Activated T-cell treated with anti-CD3 and anti-CD28 coated beads, Interleukin-2, amount 50 U/mL, for 4 hours (primary cell): ENCODE measurements at places on chromosomes 12 and 14. TPM values are rescaled to one million over a fixed set of nuclear protein-coding genes. Genes with fewer than 3 reads are reported as not detected.
A peak's percentile ranks its signal among the peaks of the same experiment; 100 is the strongest.

GRCh38 chr12:131816495-131816894, 11.7 kb upstream of the MMP17 start:
- DNase-seq: no peak

DNA sequence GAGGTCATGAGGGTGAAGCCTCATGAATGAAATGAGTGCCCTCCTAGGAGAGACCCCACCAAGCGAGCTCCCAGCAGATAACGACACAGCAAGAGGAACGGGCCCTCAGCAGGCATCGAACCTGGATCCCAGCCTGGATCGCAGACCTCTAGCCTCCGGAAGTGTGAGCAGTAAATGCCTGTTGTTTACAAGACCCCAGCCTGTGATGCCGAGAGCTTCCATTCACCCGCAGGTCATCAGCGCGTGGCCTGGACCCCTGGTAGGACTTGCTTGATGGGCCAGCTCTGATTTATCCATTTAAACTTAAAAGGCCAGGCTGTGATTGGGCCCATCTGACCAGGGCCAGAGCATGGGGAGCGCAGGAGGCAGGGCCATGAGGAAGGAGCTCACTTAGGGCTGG, 7.0 kb downstream of the TMEM179 start:
- no peak for DNase-seq

DNA sequence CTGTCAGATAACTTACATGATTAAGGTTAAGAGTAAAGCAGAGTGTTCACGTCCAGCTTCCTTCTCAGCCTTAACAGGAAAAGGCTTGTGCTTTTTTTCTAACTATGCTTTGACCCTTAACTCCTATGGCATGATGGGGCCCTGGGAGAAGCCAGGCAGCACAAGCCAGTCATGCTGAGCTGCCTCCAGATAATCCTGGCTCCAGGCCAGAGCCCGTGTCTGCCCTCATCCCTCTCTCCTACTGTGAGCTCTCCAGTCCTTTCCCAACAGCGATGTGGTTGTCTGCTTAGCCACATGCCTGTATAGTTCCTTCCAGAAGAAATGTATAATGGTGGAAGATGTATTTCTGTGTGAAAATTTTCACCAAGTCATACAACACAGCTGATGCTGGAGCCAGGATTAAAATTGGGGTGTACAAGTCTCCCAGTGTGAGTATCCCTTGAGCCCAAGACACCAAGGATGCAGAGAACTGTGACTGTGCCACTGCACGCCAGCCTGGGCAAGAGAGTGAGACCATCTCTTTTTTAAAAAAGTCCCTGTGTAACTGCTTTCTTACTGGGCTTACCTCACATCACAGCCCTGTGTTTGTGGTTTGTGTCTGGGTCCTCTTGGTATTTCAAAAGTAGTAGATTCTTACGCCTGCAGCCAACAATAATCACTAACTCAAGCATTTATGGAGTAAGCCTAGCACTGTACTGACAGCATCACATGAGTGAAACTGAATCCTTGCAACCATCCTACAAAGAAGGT, 7.9 kb upstream of the ITFG2 start:
- DNase-seq: no peak

DNA sequence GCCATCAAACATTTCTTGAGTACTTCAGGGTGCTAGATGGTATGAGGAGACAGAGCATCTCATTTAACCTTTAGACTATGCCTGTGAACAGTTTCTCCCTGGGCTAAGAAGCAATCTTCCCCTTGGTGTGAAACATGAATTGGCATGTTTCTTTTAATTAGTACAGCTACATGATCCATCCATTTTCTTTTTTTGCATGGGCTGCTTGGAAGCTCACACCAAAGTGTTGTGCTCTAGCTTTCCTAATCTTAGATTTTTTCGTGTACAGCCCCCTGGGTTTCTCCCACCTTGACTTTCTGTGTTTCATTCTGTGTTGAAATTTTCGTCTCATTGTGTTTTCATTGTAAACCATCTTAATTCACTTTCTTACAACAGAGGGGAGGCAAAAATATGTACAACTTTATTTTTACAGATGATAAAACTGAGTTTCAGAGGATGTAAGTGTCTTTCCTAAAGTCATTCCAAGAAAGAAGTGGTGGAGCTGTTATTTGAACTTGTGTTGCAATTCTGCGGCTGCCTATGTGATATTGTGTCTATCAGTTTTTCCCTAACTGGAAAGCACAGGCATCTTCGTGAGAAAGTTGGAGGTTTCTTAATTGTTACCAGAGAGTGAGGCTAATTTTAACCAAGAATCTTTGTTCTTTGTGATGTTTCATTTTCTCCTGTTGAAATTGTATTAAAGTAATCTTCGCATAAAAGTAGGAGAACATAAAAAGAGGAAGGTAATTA, 64.5 kb downstream of the DAAM1 start:
- DNase-seq: no peak

GRCh38 chr14:87705439-87705896, 287.5 kb downstream of the GALC start:
- DNase-seq: no peak

- no peak for DNase-seq
Observed at GRCh38 chr12:85633491-85633890, 202.7 kb downstream of the RASSF9 start.

- DNase-seq: no peak
Observed at GRCh38 chr14:75158843-75159614, 17.4 kb downstream of the TMED10 start.

- DNase-seq: peak; percentile 42
Observed at GRCh38 chr14:97120611-97121031, 323.4 kb downstream of the VRK1 start.

GRCh38 chr12:3530548-3530947, 39.5 kb downstream of the PRMT8 start:
- DNase-seq: no peak

- no peak for DNase-seq
Observed at GRCh38 chr12:9667403-9668160, 1.9 kb upstream of the CLEC2D start.

DNA sequence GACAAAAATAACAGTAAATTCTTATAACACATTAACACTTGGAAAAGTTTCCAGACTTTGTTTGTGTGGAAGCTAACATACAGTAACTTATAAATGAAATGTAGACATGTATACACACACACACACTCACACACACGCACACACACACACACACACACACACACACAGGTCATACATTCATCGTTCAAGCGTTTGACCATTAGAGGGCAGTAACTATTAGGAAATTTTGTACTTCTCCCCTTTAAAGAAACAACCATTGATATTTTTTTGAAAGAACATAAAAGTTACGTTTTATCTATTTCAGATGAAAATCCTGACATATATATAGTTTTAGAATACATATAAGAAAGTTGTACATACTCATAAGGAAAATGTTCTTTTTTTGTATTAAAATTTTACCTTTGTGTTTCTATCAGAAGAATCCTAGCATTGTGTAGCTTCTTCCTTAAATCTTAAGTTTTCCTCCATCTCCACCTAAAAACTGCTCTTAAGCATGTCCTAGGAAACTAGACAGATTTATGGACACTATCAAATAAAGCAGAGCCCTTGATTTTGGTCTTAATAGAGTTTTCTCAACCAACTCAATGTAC, 29.0 kb downstream of the PTPRQ start:
- DNase-seq: no peak

GRCh38 chr12:103884316-103884715, 43.3 kb upstream of the NT5DC3 start:
- DNase-seq: peak; percentile 21

GRCh38 chr14:61381553-61381952, 60.2 kb downstream of the PRKCH start:
- no peak for DNase-seq

DNA sequence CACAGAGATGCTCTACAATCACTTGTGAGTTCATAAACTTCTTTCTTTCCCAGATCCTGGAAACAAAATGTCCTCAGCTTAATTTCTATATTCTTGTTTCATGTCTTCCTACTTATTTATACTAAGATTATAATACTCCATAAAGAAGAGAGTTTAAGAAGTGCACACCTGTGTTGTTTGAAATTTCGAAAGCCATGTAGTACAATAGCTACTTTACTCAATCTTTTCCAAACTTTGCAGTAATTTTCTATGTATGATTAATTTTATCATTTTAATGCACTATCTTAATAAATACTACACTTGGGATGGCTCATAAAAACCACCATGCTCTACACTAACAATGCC, 300 bp upstream of the TTC5 start:
- no peak for DNase-seq

- DNase-seq: no peak
Observed at GRCh38 chr12:879641-880040, 69.9 kb downstream of the RAD52 start.

GRCh38 chr14:22887260-22887989, 4.4 kb downstream of the REM2 start:
- no peak for DNase-seq

- DNase-seq: no peak
Observed at GRCh38 chr12:95997911-95998510, 1.9 kb upstream of the HAL start.

The EMP1 gene
- total RNA-seq: 8.9 TPM

The SP1 gene
- total RNA-seq: 63.5 TPM

The KRT74 gene
- not detected for total RNA-seq

The CPNE6 gene
- not detected for total RNA-seq

The TAS2R50 gene
- not detected for total RNA-seq

The CLEC4A gene
- total RNA-seq: 0.18 TPM

The L2HGDH gene
- total RNA-seq: 13.3 TPM

The RIN3 gene
- total RNA-seq: 24.3 TPM

The FGFR1OP2 gene
- 43.1 TPM for total RNA-seq
